ENCODE measurements at places on chromosomes 13 and 19.

GRCh38 chr13:106376401-106377112 is 158.9 kb downstream of the EFNB2 start:
- no peak for DNase-seq

DNA sequence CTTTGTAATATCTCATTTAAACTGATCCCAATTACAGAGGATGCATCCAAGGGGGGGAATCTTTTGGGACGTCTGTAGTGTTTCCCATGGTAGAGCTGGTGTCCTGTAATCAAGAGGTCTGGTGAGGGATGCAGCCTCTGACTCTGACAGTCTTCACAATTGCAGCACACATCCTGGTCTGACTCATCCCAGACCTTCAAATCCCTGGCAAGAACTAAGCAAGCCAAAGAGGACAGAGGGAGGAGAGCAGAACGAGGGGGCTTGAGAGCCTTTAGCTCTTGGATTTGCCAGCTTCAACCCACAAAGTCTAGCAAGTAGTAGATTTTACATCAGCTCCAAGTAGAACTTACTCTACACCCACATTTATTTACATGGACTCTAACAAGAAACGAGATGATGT is 17.3 kb upstream of the FCGBP start:
- no peak for DNase-seq

GRCh38 chr19:8367327-8368001 is 3.5 kb downstream of the ANGPTL4 start:
- no peak for DNase-seq

- DNase-seq: no peak
Measured at GRCh38 chr13:110684388-110685056, 21.4 kb downstream of the CARS2 start.

- no peak for DNase-seq
Measured at GRCh38 chr13:49693191-49693733, 2.0 kb upstream of the EBPL start.
